ENCODE measurements at places on chromosomes 4 and X. TPM values are rescaled to one million over a fixed set of nuclear protein-coding genes. Genes with fewer than 3 reads are reported as not detected.
A peak's percentile ranks its signal among the peaks of the same experiment; 100 is the strongest.

Gene PNMA5
- total RNA-seq, result not detected

GRCh38 chr4:7371210-7371941, 63.4 kb downstream of the PSAPL1 start:
- no peaks in the 10 kb centered on the region for H3K36me3 ChIP-seq
- H3K4me3 ChIP-seq, result no peak overlapping the region
- H3K4me1 ChIP-seq, result no peaks in the 10 kb centered on the region
- no peak overlapping the region for H3K27ac ChIP-seq
- H3K27me3 ChIP-seq, result no peaks in the 10 kb centered on the region

DNA sequence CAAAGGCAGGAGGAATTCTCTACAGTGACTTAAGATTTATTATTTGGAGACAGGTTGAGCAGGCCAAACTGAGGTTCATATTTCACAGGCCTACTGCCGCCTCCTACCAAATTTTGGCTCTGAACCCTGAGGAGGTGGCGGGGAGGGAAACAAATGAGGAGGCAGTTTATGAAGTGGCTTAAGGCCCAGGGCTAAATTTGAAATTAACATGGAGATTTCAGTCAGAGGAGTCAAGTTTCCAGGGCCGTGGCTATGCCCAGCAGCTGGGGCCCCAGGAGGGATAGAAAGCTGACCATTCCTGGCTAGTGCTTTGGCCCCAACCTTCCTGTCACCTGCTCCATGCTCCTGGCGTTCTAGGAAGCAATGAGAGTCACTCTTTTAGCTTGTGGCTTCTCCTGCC, 73.4 kb upstream of the ARHGAP36 start:
- H3K27ac ChIP-seq, result no peak overlapping the region
- no peak overlapping the region for H3K4me3 ChIP-seq
- no peaks in the 10 kb centered on the region for H3K4me1 ChIP-seq
- no peaks in the 10 kb centered on the region for H3K36me3 ChIP-seq
- H3K27me3 ChIP-seq, result peaks cover 2% of the 10 kb centered on the region

- no peaks in the 10 kb centered on the region for H3K27me3 ChIP-seq
- DNase-seq, result no peak
- no peak overlapping the region for H3K4me3 ChIP-seq
- H3K27ac ChIP-seq, result peak overlapping the region; percentile 81
- peaks cover 23% of the 10 kb centered on the region for H3K36me3 ChIP-seq
These were observed 20.6 kb downstream of the ZDHHC9 start for GRCh38 chrX:129823115-129823514.

DNA sequence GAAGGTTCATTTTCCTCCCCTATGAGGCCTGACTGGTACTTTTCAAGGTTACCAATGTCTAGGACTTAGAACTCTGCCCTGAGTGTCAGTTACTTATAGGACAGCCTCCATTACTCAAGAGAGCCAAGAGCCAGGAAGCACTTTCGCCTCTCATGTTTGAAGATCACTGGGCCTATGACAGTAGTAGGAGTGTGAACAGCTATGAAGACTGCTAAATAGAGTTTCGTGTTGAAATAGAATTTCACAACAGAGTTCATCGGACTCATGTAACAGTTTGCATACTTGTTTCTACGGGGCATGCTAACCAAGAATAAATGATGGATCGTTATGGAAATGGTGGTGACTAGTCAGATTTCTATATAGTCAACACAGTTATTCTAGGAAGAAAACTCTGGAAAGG, 97.8 kb upstream of the GPC4 start:
- no peaks in the 10 kb centered on the region for H3K27me3 ChIP-seq
- H3K4me1 ChIP-seq, result no peaks in the 10 kb centered on the region
- no peaks in the 10 kb centered on the region for H3K36me3 ChIP-seq
- H3K4me3 ChIP-seq, result no peak overlapping the region
- H3K27ac ChIP-seq, result no peak overlapping the region

DNA sequence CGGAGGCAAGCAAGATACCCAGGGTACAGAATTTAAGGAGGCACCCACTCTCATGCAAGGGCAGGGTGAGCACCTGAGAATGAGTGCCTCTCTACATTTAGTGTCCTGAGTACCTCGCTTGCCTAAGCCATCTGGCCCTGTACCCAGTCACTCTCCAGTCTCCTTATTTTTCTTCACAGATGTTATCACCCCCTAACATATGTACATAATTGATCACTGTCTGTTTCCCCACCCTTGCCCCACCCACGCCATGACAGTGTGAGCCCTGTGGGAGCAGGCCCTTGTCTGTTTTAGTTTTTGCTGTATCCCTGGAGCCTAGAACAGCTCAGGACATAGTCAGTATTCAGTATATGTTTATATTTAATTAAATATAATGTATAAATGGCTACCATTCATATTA, 113.6 kb downstream of the SPRY1 start:
- H3K27ac ChIP-seq, result no peak overlapping the region
- peaks cover 42% of the 10 kb centered on the region for H3K27me3 ChIP-seq
- no peak overlapping the region for H3K4me3 ChIP-seq
- no peaks in the 10 kb centered on the region for H3K36me3 ChIP-seq
- DNase-seq, result no peak

GRCh38 chrX:23901805-23902204, 5.9 kb downstream of the APOO start:
- H3K4me1 ChIP-seq, result peaks cover 14% of the 10 kb centered on the region
- no peak overlapping the region for H3K4me3 ChIP-seq
- no peak overlapping the region for H3K27ac ChIP-seq
- H3K36me3 ChIP-seq, result no peaks in the 10 kb centered on the region
- H3K27me3 ChIP-seq, result no peaks in the 10 kb centered on the region

GRCh38 chr4:855880-856224, 29.9 kb upstream of the CPLX1 start:
- DNase-seq, result no peak
- H3K4me3 ChIP-seq, result no peak overlapping the region
- H3K27ac ChIP-seq, result no peak overlapping the region

- H3K36me3 ChIP-seq, result no peaks in the 10 kb centered on the region
- H3K27me3 ChIP-seq, result no peaks in the 10 kb centered on the region
- no peak overlapping the region for H3K27ac ChIP-seq
- DNase-seq, result no peak
These were observed 107.5 kb downstream of the GUCY2F start for GRCh38 chrX:109374262-109374960.
